Stimulated activated effector memory CD8-positive, alpha-beta T cell treated with anti-CD3 and anti-CD28 coated beads, Interleukin-12 subunit alpha, Interleukin-12 subunit beta, amount 100 ng/mL, for 72 hours (primary cell): ENCODE measurements at places on chromosomes 2 and 18.
A peak's percentile ranks its signal among the peaks of the same experiment; 100 is the strongest.

DNA sequence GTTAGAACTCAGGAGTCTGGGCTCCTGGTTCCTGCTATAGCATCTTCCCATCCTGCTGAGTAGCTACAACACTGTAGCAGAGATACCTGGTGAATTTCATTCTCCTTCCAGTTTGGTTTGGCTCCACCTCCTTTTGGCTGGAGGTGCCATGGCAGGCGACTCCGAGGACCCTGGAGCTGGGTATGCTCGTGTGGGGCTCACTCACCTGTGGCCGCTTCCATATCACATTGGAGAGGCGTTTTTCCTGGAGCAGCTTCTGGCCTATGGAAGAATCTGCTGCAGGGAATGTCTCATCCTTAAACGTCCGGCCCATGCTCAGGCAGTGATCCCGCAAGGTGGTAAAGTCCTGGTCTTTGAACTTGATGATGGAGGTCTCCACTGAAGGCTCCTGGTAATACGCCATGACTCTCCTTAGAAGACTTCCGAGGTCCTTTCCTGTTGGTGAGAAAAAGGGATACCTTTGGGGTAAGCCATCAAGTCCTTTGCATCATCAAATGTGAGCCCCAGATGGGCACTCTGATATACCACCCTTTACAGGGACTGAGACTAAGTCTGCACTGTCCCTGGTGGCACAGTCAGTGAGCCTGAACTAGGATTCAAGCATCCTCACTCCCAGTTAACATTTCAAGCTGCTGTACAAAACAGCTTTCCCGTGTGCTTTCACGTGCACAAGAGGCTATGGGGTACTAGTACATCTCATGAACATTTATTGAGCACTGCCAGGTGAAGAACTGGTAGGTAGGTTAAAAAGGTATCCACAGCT, 20.1 kb downstream of the CAPN13 start:
- DNase-seq, result no peak

GRCh38 chr2:42510608-42511243, 16.9 kb upstream of the KCNG3 start:
- DNase-seq, result no peak

DNA sequence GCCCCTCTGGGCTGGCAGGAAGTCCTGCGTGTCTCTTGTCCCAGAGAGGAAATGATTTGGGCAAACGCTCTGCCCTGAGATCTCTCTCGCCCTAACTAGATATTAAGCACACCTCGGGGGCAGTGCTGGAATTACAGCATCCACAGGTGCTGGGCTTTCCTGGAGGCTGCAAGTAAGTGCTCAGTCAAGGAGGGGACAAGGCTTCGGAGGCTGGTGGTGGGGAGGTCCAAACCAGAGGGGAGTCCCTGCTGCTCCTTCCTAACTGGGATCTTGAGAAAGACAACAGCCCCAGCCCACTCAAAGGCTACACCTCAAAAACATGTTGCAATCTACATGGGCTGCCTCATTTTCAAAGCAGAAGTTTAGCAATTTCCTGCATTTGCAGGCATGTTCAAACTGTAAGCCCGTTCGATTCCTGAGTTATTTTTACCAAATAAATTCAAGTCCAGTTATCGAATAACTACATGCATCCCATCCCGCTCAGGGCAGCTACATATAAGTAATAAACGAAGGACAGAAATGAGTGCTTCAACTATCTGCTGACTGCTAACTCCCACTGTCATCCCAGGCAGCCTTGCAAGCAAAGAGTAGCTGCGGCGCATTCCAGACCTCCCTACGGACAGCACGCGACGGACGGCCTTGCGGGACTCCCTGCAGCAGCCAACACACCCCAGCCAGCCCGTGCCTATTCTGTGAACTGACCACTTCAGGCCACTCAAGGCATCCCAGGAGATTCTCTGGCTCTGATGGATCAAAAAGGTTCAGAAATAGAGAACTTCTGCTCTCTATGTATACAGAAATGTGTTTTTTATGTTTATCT, 27.5 kb downstream of the ZNF516 start:
- DNase-seq, result no peak

DNA sequence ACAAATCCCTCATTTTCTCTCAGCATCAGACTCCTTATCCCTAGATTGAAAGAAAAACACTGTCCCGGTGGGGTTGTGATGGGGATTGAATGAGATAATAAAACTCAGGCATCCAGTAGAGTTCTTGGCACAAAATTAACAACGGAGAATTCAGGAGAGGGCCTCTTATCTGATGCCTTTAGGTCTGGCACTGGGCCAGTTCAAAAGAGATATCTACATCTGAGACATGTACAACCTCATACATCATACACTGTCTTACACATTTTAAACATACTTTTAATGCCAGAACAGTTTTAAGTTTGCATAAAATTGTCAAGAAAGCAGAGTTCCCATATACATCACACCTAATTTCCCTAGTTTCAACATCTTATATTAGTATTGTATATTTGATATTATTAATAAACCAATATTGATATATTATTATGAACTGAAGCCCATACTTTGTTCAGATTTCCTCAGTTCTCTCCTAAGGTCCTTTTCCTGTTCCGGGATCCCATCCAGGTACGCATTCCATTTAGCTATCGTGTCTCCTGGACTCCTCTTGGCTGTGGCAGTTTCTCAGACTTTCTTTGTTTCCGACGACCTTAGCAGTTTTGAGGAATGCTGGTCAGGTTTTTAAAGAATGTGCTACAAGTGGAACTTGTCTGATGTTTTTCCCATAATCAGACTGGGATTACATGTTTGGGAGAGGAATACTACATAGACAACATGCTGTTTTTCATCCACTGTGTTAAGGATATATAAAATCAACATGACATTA, 27.8 kb downstream of the NXPH2 start:
- DNase-seq, result no peak

DNA sequence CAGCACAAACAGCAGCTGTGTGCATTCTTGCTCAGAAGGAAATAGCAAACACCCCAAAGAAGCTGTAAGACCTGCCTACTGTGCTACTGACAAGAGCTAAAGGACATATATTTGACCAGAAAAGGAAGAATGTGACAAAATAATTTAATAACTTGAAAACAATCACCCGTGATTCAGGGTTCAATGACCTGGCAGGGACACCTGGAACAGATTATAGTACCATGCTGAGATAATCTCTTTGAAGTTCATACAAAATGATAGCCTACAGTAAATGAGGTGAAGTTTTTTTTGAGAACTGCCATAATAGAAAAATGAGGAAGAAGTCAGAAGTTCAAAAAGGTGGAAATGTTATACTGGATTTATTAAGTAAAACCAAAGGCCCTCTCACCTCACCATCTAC, 324.8 kb upstream of the GULP1 start:
- no peak for DNase-seq

DNA sequence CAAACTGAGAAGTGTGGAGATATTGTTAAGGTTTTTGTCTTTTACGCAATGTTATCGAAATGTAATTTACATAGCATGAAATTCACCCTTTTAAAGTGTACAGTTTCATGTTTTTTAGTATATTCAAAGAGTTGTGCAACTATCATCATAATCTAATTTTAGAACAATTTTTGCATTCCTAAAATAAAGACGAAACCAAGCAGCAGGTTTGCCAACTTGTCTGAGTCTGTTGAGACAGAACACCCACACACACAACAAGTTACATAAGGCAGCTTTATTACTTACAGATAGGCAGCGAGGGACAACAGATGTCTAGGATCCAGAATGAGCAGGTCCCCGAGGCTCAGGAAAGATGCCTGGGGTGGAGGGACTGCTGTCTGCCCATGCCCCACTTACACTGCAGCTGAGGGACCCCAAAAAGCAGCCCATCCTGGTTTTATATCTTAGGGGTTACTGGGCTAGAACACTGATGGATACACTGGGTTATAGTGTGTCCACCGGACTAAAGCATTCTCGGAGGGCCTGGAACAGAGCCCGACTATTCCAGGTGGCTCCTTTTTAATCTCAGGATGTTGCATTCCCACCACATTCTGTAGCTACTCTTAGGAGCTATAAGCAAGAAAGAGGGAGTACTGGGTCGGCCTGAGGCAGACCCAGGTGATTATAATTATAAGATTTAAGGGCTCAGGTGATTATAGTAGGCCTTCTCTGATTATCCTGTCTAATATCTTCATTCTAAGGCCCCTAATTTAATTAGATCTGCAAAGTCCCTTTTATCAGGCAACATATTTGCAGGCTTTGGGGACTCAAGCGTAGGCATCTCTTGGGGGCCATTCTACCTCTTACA, 150.2 kb upstream of the DOK6 start:
- no peak for DNase-seq

DNA sequence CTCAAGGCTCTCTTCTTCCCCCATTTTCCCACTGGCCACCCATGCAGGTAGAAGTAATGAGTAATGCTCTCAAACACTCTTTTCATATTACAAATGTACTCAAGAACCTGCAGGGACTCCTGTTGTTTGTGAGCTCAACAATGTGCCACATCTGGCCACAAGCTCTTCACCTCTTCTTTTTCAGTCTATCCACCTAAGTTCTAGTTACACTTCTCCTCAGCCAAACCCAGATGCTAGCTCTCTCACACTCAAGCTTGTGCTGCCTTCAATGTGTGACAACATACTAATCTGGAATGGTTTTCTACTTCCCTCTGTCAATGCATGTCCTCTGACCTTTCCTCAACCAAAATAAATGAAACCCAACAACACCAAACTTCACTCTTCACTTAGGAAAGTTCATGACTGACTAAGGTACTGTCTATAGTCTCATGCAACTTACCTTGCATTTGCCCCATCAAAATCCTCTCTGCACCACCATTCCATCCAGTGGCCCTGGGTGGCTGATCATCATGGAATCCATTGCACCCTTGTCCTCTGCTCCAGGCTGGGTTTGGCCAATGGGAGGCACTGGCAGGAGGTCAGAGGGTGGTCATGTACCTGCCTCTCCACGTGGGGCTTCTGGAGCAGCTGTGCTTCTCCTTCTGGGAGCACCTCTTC, 5.3 kb upstream of the IL18R1 start:
- no peak for DNase-seq

- no peak for DNase-seq
These were observed 9.4 kb upstream of the ASXL2 start for GRCh38 chr2:25887624-25888242.

GRCh38 chr2:70041663-70042062, 45.6 kb upstream of the PCBP1 start:
- DNase-seq, result no peak

DNA sequence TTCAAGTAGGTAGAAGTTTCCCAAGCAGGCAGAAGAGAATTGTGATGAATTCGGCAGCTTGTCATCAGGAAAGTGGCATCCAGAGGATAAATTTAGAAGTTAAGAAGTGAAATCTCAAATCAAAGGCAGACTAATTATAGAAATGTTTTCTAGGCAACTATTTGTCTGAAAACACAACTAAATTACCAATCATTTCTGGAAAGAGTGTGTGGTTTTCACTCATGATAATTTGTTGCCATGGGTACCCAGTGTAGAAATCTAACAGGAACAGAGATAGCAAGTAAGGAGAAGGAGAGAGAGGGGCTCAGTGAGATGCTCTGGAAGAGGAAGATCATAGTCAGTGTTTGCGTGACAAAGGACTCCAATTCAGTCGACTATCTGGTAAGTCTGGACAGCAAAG, 208.1 kb downstream of the NCKAP5 start:
- DNase-seq, result no peak

DNA sequence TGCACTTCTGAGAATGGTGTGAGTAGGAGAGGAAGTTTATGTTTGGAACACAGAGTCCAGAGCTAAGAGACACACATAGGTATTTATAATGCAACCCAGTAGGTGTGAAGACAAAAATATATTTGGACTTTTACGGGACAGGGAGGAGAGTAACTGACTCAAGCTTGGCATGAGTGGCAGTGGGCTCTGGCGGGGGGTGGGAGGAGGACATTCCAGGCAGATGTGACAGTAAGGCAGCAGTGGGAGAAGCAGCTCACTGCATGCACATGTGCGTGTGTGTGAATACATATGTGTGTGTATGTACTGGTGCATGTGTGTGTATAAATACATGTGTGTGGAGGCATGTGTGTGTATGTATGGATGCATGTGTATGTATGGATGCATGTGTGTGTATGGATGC, 51.4 kb downstream of the DCDC2C start:
- no peak for DNase-seq

GRCh38 chr2:8252997-8253694, 428.7 kb upstream of the ID2 start:
- DNase-seq, result no peak

- DNase-seq, result no peak
These were observed 34.3 kb downstream of the INHBB start for GRCh38 chr2:120379916-120380893.

GRCh38 chr2:23711979-23712755, 214.8 kb downstream of the ATAD2B start:
- no peak for DNase-seq

DNA sequence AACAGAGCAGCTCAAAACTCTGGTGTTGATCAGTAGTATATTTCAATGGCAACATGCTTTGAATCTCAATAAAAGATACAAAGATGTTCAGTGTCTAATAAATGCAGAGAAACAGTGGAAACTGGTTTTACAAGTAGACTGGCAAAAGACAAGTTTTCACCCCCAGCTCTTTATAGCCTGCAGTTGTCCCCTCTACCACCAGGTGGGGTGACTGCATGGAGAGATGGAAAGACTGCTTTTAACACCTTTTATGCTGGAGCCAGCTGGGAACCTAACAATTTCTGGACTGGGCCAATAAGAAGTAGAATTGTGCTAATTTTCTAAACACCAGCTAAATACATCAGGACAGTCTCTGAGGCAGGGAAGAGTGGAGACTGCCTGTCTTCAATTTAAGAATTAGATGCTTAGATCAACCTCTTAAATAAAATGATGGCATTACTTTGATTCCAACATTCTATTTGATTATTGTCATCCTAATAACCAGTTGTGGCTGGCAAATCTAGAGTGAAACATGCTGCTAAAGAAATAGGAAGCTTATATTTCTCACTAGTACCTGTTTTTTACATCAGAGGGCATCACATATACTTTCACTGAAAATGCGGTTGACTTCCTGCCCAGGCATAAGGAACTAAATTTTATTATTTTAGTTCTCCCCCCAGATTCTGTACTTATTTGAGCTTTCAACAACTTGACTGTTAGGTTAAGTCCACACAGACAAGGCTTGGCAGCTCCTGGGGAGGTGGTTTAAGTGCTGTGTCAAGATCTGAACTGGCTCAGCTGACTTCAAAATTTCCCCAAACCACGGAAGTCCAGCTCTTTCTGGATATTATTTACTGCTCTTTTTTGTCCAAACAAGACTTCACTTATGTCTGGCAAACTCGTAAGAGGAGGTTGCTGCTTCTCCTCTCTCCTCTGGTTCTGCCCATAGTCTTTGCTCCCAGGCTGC, 140.5 kb downstream of the TPGS2 start:
- DNase-seq, result no peak

GRCh38 chr2:126657148-126657635, 1.2 kb downstream of the GYPC start:
- DNase-seq, result peak; percentile 34

GRCh38 chr2:234307322-234307961, 189.4 kb downstream of the ARL4C start:
- no peak for DNase-seq

DNA sequence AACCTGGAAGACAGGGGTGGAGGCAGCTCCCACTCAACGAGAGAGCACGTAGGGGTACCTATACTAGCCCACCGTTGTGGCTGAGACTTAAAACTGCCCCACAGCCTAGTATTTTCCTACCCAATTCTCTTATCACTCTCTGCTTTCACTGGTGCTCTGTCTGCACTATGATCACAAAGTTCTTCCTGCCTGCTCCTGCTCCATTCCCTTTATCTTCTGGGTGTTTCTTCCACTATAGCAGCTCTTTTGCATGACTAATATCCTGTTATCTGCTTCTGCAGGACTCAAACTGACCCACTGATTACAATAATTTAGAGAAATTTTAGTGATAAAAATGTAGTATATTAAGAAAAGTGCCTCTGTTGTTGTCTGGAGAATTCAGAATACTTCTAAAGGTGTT, 184.8 kb downstream of the LRP1B start:
- DNase-seq, result no peak
